ENCODE measurements at places on chromosomes 6 and 20.

DNA sequence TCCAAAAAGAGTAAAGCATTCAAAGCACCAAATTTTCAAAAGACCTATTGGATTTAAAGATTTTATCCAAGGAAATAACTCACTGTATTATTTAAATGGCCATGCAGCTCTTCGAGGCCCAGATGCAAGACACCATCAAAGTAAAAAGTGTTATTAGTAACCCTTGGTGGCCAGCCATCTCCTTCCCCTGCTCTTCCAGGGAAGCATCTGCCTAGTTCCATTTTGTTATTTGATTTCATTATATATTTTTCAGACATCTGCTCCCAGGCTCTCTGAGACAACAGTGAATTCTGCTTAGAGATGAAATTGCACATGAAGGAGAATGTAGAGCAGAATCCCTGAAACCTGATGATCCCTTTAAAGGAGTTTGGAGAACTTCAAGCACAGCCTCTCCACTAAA, 252.3 kb upstream of the TBX18 start:
- DNase-seq, result no peak

GRCh38 chr6:64831680-64832079, 875.3 kb downstream of the EYS start:
- no peak for DNase-seq

GRCh38 chr6:96582021-96582420, 19.1 kb downstream of the FHL5 start:
- DNase-seq, result no peak

DNA sequence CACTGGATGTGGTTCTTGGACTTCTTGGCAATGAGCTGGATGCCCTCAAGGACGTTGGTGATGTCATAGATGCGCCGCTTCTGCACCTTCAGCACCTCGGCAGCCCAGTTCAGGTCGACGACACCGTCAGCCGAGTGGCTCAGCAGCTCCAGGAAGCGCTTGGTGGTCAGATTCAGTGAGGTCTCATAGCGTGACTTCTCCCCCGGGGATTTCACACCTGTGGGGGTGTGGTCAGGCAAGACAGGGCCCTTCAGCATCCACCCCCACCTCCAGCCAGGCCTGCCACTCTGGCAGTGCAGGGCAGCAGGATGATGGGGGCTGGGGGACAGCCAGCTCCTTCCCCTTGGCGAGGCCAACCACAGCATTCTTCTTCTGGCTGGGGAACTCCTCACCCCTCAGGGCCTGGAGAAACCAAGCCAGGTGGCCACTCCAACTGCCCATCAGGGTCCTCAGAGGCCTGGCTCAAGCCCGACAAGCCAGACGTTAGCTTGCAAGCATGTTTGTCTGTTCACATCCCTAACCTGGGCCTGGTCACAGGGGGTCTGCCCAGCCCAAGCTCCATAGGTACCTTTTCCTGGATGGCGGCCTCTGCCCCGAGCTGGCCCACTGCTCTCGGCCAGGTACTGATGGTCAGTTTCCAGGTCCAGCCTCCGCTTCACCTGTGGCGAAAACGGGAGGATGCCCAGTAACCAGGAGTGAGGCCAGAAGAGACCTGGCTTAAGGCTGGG, 5.7 kb upstream of the NECAB3 start:
- DNase-seq, result no peak

DNA sequence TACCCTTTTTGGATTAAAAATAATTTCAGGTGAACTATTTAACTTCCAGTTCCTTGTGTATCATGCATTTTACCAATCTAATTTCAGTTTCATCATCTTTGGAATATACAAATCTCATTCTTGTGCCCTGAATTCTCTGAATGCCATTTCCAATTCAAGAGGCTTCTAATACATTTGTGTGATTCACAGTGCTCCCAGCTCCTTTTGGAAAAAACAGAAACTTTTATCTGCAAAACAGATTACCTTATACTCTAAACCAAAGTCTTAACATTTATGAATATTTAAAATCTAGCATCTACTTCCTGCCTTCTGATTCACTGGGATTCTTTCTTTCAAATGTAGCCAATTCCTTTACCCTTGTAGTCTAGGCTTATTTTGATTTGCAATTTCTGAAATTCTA, 11.1 kb upstream of the PEX7 start:
- no peak for DNase-seq
